ENCODE measurements at places on chromosomes 3 and 15. TPM values are rescaled to one million over a fixed set of nuclear protein-coding genes. Genes with fewer than 3 reads are reported as not detected.
A peak's percentile ranks its signal among the peaks of the same experiment; 100 is the strongest.

TM4SF18 gene
- total RNA-seq = 5.6 TPM

- DNase-seq = no peak
Measured at GRCh38 chr3:22922317-22922716, 280.8 kb upstream of the UBE2E2 start.

DNA sequence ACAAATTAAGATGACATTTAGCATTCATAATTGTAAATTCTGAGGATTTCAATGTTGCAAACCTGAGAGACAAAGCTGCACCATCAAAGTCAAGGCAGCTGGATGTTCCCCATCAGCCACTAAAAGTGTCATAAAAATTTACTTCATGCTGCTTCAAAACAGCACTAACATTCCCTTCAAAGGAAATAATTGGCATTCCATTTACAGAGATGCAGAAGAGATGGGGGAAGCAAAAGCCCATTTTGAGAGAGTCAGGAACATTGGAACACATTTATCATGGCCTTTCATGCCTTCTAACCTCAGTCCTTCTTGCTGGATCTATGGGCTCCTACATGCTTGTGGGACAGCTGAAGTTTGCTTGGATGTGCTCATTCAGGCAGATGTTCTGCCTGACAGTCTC lies 6.4 kb upstream of the TMEM158 start:
- no peak for DNase-seq

- no peak for DNase-seq
Measured at GRCh38 chr15:73455876-73456275, 12.9 kb downstream of the REC114 start.

- DNase-seq = no peak
Measured at GRCh38 chr15:43771816-43772215, 5.0 kb downstream of the ELL3 start.

GRCh38 chr15:79243723-79244122 lies 38.8 kb upstream of the ANKRD34C start:
- DNase-seq = no peak

DNA sequence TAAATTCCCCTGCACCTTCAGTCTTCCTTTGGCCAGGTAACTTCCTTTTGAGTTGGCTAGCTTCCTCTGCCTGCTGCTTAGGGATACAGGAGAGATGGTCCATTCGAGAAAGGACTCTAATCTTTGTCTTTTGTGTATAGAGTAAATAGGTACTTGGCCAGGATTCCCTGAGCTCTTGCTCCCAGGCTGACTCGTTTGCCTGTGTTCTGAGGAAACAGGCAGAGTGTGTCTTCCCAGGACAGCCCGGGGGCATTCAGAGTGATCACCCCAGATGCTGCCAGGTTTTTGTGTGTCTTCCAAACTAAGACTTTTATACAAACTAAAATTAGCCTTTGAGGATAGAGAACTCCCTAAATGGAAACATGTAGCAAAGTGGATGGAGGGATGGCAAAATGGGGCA lies 39.5 kb downstream of the TMEM108 start:
- no peak for DNase-seq

DNA sequence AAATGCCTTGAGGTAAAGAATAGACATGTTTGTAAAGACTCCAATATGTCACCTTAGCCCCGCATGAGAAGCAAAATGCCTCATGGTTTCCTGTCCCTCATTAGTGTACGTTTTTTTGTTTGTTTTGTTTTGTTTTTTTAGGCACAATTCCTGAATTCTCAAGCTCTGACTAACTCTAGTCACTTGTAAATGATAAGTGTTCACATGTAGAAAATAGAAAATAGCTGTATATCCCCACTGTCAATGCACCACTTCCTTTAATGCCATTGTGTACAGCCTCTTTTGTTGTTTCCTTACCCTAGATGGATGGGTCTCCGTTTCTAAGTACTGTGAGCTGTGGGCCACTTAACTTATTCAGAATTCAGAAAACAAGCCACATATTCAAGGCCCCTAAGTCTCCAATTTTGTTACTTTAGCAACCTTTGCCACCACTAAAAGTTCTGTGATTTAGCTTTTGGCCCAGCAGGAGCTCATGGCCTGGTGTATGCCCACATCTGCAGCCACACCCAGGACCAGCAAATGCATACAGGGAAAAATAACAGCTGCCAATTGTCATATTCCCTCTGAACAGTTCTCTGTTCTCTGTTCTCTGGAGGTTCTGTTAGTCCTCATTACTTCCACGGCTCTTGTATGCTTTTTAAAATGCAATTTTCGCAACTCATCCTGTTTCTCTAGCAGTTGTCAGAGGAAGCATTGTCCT lies 655.5 kb downstream of the GBE1 start:
- DNase-seq = no peak

DNA sequence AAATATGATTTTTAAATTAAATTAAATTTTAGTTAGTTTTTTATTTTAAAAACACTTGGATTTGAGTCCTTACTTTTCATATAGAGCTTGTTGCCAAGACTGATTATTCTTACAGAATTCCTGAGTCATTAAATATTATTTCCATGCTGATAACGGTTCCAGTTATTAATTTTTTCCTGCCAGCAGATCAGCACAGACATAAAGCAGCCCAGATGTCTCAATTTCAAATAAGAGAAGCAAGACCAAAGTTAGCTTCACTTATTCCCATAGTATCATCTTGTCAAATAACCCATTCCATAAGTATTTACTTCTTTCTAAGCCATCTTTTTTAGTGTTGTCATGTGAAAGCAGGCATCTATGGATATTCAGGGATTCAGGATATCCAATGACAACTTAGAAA lies 75.3 kb downstream of the SSR3 start:
- DNase-seq = no peak

- DNase-seq = peak; percentile 95
Measured at GRCh38 chr3:61927332-61927731, 366.0 kb downstream of the PTPRG start.

GRCh38 chr3:145094355-145094941 lies 1066.5 kb downstream of the PLOD2 start:
- no peak for DNase-seq

SMARCC1 gene
- 53.4 TPM for total RNA-seq

USP13 gene
- total RNA-seq = 12.1 TPM

GRCh38 chr3:22122567-22122966 lies 371.6 kb upstream of the ZNF385D start:
- no peak for DNase-seq

- DNase-seq = peak; percentile 88
Measured at GRCh38 chr3:121660356-121661171, at the start of gene HCLS1. HCLS1 (minus strand) TSS chr3:121660903; CDS start chr3:121658347, 2,556 bp downstream.

- DNase-seq = no peak
Measured at GRCh38 chr3:42653303-42653559, 266 bp upstream of the ZBTB47 start.

SEMA6D gene
- 3.6 TPM for total RNA-seq

PTX3 gene
- total RNA-seq = 12.9 TPM

NTRK3 gene
- total RNA-seq = 94.1 TPM

DNA sequence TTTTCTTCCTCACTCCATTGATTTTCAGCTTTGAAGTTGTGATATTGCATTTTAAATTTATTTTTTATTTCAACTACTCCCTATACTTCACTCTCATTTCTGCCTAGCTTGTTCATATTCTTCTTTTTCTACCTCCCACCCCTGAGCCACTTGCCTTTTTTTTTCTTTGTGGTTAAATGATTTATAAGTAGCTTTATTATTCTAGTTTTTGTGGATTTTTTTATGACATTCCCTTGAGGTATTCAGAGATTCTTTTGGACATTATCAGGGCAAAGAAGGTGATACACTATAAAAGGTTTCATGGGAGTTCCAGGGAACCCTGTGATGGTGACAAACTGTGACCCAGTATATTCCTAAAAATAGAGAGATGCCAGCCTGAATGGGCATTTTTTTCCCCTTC lies 3.3 kb downstream of the C15orf61 start:
- DNase-seq = no peak

DNA sequence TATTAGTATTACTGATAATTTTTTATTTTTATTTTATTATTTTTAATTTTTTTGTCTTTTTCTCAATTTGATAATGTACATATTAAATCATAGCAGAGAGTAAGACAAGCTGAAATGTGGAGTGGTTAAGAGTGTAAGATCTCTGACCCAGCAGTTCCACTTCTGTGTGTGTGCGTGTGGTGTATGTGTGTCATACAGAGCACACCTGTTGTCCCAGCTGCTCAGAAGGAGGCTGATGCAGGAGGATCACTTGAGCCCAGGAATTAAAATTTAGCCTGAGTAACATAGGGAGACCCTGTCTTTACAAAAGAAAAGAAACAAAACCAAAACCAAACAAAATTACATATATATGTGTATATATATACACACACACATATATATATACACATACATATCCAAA lies 1.4 kb upstream of the CIDEC start:
- no peak for DNase-seq

DNA sequence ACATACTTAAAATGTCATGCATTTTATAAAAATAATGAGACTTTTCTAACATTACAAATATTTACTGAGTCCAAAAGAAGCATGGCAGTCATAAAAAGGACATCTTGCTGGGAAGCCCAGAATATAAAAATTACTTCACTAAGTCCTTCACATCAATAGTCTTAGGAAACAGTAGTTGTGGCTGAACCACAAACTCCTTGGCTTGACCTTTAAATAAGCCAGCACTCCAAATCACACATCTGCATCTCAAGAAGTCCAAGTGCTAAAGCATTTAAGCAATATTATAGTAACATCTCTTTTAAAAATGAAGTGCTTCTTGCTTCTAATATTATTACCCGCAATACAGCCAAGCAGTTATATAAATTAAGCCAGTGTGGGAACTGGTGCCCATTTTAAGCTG lies 8.8 kb downstream of the CCNL1 start:
- no peak for DNase-seq

All from posterior vena cava (tissue), 2 donors.